ENCODE measurements at places on chromosomes 5 and 9.

GRCh38 chr9:127966416-127967150 is 14.2 kb downstream of the EEIG1 start:
- peak; percentile 6 for DNase-seq

DNA sequence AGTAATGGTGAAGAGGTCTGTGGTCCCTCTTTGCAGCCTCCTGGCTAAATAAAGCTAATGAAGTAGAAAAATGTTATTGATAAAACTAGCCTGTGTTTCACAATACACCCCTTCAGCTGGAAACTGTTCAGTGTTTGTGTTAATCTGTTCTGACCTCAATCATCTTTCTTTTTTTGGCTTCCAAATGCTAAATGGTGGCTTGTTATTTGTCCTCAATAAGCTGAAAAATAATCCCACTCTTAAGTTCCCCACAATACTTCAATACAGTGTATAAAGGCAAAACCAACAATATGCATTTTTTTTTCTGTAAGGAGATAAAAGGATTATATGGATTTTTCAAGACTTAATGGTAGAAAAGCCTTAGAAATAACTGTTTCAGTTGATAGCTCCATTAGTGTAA is 560.5 kb downstream of the TUSC1 start:
- no peak for DNase-seq

DNA sequence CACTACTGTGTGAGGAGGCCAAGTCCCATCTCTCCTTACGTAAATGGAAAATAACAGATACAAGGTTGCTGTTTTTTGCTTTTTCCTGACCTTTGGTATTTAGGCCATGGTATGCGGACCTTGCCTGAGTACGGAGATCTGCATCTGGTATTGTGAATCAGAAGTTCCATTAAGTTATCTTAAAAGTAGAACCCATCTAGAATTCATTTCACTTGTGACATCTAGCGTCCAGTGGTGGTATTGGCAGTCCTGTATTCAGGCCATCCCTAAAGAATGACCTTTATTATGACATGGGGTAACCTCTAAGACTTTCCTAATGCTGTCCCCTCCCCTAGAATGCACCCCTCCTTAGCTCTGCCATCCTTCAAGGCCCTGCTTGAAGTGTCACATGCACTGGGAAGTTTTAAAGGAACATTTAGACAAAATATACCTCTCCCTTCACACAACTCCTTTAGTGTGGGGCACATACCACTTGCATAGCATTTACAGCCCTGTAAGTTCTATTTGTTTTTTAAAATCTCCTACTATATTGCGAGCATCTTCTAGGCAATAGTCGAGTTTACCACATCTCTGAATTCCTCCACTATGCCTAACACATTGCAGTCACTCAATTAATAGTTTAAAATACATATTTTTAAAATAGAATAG is 1.9 kb upstream of the SPDL1 start:
- DNase-seq, result no peak

DNA sequence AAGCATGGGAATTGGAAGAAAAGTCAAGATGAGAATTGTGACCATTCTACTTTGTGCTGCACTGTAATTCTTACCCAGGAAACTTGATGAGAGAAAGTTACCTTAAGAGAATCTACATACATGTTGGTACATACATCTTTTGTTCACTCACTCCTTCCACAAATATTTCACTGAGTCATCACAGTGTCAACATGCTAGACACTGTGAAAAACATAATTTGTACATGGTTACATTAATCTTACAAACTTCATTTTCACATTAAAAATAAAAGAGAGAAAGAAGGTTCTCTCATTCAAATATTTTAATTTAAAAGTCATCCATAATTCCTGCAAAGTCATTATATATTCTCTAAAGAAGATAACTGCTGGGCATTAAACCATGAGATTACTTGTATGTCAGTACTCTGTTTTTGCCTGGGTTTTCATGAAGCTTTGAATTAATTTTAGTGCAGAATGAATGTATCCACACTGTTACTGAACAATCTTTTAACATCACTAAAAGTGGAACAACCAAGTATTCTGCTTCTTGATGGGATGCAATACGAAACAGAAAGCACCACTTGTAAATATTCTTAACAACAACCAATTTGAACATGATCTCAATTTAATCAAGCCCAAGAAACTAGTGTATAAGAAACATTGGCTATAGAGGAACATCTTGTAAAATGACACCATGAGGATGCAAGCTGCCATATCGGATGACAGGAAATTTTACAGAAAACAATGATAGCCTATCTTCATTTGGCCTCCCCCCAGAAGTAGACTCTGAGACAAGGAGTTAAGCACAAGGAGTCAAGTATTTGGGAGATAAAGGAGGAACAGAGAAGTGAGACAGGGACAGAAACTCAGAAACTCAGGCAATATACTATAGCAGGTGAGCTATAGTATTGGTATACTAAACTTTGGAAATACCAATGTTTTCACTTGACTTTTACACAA is 28.4 kb downstream of the ERP44 start:
- peak; percentile 39 for DNase-seq

DNA sequence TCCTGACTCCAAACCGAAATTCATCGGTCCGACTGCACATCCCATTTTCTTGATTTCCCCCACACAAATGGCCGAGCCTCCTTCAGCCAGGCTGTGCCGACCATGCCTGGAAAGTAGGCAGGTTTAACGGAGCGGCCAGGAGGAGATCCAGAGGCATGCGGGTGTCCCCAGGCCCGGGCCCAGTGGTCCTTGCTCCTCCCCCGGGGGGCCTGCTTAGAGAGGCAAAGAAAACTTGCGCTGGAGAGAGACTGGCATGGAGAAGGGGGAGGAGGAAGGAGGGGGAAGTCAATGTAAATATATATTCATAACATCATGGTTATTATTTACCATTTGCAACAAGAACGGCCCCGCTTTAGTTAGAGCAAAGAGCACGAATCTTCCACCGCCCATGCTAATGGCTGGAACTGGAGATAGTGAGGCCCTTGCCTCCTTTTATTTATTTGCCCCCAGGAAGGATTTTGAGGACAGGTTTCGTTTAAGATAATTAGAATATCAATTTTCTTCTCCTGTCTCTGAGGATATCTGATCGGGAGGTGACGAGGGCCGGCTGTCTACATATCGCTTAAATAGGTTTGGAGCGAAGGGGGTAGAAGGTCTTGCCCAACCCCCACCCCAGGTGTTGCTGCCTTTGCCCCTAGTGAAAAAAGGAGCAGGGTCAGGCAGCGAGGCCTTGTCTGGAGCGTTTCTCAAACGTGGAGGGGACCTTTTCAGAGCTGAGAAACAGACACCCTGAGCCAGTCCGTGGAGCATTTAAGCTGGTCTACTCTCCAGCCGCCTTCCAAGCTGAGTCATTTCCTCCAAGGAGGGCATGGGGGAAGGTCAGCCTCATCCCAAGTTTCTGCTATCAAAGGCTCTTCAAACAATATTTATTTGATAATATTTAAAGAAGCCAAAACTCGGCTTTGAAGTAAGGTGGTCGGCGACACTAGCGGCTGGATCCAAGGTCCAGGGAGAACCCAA is 2.5 kb downstream of the BARHL1 start:
- no peak for DNase-seq

All from foreskin keratinocyte (primary cell).